Inflammatory macrophage treated with lipopolysaccharide for 4 hours (primary cell): ENCODE measurements at places on chromosomes 7 and 10.

DNA sequence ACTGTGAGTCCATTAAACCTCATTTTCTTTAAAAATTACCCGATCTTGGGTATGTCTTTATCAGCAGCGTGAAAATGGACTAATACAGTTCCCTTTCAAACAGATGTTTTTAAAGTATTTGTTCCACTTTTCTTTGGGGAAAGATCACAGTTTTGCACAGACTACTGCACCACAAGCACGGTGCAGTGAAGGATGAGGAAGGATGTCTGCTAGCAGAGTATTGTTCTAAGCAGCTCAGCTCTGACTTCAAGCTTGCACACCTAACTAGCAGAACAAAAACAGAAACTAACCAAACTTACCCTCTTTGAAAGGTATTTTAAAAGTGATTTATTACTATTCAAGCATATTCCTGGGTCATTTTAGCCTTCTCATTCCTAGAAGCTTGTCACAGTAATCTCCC is 20.0 kb downstream of the THNSL1 start:
- DNase-seq, result no peak

- no peak for DNase-seq
Measured at GRCh38 chr7:48962821-48963505, 38.6 kb downstream of the CDC14C start.

GRCh38 chr7:20038676-20039075 is 178.5 kb downstream of the MACC1 start:
- no peak for DNase-seq

- DNase-seq, result peak; percentile 1
Measured at GRCh38 chr10:121158988-121159579, 307.9 kb downstream of the WDR11 start.

DNA sequence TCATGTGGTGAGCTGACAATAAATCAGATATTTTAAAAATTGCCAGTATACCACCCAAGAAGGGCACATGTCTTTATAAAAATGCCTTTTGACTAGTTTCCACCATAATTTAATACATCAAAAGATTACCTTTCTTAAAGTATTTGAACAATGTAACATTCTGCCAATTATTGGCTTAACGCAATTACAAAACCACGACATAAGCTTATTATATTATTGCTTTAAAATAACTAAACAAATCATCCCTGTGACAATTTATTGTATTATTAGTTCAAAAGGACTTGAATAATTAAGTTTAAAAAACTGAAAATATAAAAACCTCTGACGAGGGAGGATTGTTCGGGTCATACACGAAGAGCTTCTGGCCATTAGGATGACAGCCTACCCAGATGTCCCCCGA is 9.6 kb upstream of the PON3 start:
- DNase-seq, result no peak

DNA sequence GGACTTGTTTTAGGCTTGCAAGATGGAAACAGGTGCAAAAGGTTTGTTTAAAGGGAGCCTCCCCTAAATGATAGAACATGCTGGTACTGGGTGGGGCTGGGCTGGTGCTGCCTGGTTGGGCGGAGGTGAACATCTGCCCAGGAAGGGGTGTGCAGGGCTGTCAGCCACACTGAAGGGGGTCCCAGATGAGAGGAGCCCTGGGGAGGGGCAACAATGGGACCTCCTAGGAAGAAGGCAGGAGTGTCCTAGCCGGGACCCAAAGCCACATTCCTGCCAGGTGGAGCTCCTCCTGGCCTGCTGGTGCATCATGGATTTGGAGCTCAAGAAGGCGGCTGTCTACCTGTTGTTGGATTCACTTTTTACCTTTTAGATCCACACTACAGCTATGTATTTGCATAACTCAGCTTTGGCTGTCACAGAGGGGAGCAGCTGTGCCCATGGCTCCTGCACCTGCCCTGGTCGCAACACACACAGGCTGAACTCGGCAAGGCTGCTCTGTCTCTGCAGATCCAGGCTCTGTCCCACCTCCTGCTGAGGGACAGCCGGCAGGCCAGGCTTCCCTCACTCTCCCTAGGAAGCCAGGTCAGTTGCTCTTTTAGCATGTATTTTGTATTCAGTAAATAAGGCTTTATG is 59.9 kb downstream of the ADARB2 start:
- DNase-seq, result no peak

DNA sequence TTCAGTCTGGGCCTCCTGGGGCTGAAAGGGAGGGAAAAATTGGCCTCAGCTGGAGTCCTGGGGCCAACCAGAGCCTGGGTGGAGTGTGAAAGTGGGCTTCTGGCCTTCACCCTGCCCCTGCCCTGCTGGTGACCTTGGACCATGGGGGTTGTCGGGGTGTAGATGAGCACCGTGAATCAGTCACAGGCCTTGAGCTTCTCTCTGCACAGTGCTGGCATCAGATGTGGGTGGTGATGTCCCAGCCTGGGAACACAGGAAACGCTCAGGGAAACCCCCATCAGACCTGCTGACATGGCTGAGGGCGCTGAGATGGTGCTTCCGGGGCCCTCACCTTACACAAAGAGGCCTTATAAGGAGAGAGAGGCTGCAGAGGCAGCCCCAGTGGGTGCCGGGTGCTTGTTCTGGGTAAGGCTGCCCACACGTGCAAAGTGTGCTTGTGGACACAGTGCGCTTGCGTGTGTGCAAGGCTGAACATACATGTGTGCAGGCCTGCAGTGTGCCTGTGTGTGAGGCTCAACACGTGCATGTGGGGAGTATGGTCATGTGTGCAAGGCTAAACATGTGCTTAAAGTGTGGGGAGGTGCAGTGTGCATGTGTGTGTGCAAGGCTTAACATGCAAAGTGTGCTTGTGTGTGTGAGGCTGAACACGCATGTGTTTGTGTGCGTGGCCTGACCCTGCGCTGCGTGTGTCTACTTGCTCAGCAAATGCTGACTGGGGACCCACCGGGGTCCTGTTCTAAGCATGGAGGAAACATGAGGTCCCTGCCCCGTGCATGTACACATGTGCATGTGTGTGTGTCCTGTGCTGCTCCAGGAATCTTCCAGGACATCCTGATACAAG is 6.5 kb downstream of the ARPC1B start:
- peak; percentile 87 for DNase-seq

- DNase-seq, result peak; percentile 60
Measured at GRCh38 chr7:155660059-155660757, 15.7 kb downstream of the RBM33 start.

GRCh38 chr7:2554661-2555111 is 638 bp downstream of the BRAT1 start:
- DNase-seq, result no peak

- no peak for DNase-seq
Measured at GRCh38 chr7:38060116-38060515, 117.9 kb upstream of the STARD3NL start.

DNA sequence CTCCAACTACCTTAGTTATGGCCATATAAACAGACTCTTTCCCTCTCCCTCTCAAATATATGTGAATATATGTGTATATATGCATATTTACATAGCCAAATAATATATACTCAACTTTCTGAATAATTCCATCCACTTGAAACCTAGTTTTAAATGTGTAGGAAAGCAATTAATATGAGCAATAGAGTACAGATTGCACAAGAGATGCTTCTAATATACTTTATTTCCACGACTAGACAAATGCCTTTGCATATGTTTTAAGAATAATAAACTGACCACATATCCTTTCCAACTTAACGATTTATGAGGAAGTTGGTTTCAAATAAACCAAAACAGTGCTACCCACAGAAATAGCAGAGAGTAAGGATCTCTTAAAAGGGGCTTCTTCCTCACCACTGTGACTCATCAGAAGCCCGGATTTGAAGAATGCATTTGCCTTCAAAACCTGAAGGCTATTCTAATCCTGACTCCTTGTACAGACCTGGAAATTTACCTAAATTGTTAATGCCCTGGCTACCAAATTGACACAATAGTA is 266.3 kb downstream of the AHR start:
- peak; percentile 38 for DNase-seq

GRCh38 chr7:83484266-83484665 is 164.7 kb downstream of the SEMA3E start:
- no peak for DNase-seq

DNA sequence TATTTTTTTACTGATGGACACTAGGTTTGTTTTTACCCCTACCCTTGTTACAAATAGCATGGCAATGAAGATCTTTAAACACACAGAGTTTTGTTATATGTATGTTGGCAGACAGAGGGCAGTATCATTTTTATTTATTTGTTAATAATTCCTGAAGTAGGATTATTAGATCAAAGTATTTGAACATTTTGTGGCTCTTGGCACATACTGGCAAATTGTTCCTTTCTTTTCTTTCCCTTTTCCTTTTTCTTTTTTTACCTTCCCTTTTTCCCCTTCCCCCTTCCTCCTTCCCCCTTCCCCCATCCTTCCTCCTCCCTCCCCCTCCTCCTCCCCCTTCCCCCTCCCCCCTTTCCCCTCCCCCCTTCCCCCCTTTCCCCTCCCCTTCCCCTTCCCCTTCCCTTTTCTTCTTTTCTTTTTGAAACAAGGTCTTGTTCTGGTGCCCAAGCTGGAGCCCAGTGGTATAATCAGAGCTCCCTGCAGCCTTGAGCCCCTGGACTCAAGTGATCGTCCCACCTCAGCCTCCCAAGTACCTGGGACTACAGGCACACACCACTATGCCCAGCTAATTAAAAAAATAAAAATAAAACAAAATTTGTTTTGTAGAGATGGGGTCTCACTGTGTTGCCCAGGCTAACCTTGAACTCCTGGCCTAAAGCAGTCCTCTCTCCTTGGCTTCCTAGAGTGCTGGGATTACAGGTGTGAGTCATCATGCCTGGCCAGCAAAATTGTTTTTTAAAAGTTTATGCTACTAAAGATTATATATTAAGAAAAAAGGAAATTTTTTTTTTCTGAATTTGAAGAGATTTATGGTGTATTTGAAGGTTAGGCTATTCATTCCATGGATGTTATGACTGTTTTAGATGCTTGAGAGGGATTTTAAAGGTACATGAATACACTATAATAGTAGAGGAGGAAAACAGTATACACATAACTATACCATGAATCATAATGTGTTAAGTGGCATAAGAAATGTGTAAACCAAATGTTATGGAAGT is 39.3 kb downstream of the SEPTIN7 start:
- DNase-seq, result no peak

DNA sequence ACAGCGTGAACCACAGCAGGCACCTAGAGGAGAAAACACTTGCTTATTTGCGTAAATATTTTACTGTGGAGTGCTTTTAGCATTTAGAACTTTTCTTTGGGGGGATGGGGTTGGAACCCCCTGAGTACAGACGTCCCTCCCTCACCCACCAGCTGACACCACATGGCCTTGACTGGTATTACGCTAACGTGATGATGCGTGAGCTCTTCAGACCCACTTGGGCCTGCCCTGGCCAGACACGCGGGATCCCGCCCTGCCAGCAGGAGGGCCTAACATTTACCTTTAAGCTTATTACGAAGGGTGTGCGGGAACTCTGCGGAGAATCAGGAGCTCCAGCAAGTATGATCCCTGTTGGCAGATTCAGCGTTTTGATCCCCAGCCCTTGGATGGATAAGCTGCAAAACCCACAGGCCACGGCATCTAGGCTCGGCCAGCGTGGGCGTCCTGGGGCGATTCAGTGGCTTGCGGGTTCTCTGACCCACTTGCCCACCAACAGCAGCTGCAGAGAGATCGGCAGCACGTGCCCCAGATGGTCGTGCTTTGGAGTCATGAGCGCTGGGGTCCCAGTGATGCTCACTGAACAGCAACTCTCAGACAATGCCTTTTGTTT is 545.5 kb upstream of the FOXK1 start:
- no peak for DNase-seq

DNA sequence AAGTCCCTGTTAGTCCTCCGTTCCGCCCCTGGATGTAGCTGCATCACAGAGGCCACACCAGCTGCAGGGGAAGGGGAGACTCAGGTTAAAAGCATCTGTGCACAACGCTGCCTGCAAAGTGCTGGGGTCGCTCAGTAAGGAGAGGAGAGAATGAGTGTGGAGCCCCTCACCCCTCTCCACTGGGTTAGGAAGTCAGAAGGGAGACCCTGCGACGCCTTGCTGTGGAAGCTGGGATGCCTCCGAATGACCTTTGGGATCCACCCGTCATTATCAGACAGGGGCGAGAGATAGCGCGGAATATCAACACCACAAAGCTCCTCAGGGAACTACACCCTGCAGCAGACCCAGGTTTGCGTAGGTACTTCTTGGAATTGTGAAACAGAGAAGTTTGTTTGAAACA is 167.7 kb upstream of the SHH start:
- DNase-seq, result no peak
